NCI-H1092 treated with DMSO at 0.1 percent for 48 hours (cell line): ENCODE measurements at places on chromosomes 5 and 9.
A peak's percentile ranks its signal among the peaks of the same experiment; 100 is the strongest.

DNA sequence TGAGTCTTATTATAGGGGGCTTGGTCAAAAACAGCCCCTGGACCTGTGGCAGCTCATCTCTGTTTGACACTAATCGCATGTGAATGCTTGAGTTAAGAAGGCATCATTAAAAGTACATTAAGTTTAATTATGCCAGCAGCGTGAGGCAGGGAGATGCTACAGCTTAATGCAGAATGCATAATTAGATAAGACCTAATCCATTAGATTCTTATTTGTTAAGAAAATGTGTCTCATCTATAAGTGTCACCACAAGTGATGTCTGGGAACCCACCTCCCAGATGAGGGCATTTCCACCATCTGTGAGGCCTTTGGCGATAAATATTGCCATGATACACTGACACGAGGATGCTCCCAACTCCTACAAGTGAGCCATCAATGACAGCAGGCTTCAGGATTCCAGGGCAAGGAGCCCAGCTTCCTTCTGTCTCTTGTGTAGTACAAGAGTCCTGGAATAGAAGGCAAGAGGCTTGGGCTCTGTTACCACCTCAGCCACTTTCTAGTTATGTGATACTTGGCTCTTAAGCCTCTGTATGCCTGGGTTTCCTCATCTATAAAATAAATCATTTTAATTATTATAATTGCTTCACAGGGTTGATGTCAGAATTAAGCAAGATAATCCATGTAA lies 202.7 kb downstream of the FAM114A2 start:
- no peak for DNase-seq

- DNase-seq = no peak
These were observed 112.2 kb downstream of the FGF18 start for GRCh38 chr5:171531638-171532037.

DNA sequence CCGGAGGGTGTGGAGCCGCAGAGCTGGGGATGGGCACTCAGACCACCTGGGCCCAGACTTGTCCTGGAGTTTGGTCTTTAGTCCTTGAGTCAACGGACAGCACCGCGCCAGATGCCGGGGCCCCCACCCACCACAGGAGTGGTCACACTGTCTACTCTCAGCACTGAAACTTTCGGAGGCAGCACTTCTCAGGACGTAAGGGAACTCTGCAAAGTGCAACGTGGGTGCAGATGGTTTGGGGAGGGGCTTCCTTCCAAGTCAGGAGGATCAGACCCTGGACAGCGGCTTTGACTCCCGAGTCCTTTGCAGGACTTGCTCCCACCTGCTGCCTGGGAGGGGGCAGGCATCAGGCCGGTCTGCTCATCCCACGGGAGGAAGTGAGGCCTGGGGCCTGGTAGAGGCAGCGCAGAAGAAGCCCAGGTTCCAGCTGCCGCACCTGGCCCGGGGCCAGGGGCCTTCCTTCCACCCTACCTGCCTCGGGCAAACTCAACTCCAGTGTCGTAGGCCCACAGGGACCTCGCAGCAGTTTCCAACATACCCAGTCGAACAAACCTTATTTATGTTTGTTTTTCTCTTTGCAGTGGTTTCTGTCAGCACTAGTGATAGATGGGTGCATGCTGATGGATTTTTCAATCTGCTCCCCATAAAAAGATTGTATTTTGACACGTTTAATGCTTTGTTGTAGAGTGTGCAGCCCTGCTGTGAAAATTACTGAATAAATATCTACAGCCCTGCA lies 149.8 kb upstream of the PPP1R26 start:
- DNase-seq = peak; percentile 69

DNA sequence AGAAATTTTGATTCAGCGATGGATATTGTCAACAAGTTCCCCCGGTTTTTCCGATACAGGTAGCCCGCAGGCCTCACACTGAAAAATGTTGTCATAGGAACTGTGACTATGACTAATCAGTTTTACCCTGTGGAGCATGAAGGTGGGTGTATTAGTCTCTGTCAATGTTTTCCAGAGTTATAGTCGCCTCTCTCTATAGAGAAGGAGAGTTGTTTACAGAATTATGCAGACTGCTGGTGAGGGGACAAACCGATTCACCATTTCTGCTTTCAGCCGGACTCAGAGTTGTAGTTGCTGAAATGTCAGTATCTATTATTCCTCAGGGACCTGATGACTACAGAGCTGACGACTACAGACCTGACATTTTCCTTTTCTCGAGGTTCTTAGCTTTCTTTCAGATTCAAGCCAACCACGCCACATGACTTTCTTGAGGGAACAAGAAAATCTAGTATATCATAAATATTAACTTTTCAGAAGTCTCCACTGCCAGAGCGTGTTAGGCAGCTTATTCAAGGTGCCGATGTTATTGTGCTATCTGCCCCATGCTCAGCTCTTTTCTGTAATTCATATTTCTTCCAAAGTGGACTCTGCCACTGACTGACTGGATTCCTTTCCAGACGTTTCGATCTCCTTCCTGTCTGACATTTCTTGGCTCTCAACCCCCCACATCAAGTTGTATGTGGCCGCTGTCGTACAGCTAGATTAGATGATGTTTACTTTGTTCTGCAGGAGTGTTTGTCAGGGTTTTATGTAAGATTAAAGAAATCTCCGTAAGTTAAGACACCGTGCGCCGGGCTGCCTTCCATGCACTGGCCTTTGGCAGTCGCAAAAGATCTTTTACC lies 178.1 kb downstream of the FGF1 start:
- no peak for DNase-seq

DNA sequence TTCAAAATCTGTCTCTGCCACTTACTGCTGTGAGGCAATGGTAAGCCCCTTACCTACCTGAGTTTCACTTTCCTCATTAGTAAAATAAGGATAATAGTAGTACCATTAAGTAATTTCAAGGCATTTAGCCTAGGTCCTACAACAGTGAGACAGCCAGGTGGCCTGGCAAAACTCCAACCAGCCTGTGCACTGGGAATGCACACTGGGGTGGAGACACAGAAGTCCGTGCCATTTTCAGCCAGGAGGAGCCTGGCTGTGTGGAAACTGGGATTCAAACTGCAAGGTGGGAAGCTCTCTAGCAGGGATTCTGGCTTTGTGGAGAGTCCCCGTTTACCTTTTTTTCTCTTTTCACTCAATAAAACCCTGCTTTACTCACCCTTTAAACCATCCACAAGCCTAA lies 630.4 kb downstream of the PRELID2 start:
- no peak for DNase-seq

DNA sequence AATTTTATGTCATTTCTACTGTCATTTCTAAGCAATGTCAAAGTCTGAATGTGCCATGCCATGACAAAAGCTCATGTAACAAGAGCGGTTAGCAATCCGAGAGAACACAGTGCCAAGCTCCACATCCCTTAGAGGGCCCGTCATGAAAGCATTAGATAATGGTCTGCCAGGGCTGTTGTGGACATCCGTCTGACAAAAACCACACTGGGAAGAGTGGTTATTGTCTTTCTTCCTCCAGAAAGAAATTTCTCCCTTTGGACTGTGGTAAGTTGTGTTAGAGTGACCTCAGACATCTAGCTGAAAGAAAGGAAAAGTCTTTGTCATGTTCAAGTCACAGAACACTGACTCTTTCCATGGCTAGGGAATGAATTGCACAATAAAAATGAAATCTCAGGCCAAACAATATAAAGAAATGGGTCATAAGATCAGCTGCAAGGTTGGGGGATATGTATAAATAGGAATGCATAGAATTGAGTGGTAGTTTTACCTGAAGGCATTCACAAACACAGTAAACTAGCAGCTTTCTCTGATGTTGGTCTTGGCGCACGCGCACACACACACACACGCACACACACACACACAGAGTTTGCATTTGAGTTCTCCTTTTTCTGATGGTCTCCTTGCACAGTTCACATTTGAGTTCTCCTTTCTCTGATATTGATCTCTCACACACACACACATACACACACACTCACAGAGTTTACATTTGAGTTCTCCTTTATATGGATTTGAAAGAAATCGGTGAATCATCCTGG lies 5.3 kb downstream of the SLC1A3 start:
- no peak for DNase-seq

DNA sequence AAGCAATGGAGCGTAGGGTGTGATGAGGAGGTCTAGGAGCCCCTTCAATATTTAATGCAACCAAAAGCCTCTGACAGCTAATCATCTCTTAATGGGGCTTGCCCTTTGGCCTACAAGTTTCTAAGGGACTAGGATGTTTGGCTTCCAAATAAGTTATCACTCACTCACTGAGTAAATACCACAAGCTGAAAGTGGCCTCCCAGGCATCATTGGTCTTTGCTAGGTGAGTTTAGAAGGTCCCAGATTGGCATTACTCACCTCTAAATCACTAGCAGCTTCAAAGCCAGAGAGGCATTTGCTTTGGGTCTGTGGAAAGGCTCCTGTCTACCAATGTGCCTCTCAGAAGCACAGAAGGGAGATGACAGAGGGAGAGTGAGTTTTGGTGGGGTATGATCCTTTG lies 344.2 kb downstream of the NTRK2 start:
- DNase-seq = no peak

DNA sequence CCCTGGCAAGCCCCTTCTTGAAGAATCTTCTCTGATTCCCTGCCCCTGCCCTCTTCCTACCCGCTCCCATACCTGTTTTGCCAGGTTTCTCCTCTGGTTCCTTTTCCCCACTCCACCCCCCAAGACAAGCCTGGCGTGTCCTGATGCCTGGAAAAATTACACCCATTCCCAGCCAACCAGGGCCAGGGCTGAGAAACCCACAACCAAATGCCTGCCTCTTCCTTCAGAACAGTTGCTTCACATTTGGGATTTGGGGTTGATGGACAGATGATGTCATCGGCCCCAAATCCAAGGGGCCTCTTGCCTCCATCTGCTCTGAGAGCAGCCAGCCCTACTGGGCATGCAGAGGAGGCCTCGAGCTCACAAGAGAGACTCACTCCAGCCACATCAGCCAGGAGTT lies 8.8 kb upstream of the NEK6 start:
- DNase-seq = no peak

GRCh38 chr5:34804913-34805312 lies 34.1 kb upstream of the TTC23L start:
- no peak for DNase-seq
